Urothelium cell line (cell line): ENCODE measurements at places on chromosomes 11 and 22.

DNA sequence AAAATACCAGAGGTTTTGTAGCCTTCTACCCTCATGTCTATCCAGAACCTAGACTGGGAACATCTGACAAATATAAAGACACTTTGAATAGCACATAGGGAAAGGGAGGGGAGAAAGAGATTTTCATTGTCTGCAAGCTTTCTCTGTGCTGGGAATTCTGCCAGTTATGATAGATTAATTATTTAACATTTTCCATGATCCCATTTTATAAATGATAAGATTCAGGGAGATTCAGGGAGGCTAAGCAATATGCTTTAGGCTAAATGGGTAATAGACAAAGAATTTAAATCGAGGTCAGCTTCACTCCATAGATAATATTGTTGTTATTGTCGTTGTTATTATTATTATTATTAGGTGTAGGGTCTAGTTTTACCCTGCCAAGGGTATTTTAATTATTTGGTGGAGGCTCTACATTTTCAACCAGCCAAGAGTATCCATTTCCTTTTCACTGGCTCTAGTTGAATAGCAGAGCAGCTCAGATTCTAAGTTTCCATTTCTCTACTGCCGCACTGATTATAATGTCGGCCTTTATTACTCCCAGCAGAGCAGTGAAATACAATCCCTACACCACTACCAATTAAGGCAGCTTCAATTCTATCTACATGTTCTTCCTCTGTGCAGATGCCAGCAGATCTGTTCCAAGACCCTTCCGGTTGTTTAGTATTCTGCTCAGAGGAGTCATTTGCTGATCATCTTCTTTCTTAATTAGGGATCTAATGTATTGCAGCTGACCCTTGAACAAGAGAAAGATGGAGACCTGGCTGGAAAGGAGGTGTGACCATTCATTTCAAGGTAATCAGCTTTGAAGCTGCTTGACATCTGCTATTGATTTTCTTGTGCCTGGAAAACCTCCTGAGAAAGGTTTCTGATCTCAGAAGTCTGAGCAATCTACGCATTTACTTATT is 23.8 kb upstream of the SYN3 start:
- no peak for DNase-seq

GRCh38 chr11:61972112-61972671 is 4.8 kb upstream of the FTH1 start:
- DNase-seq: no peak

GRCh38 chr11:71484248-71485062 is 31.5 kb downstream of the NADSYN1 start:
- DNase-seq: no peak

GRCh38 chr11:7673724-7674434 is 579 bp upstream of the CYB5R2 start:
- no peak for DNase-seq

DNA sequence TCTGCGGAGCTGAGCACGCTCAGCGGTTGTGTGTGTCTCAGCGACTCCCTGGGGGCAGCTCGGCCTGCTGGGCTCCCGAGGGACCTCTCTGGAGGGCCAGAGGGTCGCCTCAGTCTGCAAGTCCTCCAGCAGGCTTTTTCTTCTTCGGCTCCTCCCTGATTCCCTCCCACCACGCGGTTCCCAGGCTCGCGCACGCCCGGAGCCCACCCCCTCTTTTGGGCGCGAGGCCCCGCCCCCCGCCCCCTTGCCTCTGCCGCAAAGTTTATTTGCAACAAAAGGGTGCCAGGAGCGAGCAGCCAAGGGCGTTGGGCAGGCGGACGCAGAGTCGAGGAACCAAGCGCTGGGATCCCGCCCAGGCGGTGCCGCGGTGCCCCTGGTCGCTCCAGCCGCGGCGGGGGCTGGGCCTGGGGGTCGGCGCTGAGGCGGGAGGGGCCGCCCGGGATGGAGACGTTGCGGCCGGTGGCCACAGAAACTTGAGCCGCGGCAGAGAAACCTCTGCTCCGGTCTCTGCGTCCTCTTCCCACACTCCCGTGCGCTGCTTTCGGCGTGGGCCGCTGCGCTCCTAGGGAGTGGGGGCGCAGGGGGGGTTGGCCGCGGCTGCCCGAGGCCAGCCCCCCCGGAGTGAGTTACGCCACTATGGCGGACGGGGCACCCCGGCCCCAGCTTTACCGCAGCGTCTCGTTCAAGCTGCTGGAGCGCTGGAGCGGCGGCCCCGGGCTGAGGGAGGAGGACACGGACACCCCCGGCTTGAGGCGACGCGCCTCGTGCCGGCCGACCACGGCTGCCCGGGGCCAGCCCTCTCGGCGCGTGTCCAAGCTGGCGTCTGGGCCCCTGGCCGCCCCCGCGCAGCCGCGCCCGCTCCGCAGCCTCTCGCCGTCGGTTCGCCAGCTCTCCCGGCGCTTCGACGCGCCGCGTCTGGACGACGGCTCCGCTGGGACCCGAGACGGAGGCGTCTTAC is at the start of gene ARHGEF17:
Gene ARHGEF17 (plus strand): TSS at position 274 of the 958 bp plus-strand sequence. CDS start 363 bp downstream, at position 637.
- DNase-seq: peak; percentile 82

GRCh38 chr22:28771195-28771791 is 1.2 kb upstream of the CCDC117 start:
- DNase-seq: no peak

DNA sequence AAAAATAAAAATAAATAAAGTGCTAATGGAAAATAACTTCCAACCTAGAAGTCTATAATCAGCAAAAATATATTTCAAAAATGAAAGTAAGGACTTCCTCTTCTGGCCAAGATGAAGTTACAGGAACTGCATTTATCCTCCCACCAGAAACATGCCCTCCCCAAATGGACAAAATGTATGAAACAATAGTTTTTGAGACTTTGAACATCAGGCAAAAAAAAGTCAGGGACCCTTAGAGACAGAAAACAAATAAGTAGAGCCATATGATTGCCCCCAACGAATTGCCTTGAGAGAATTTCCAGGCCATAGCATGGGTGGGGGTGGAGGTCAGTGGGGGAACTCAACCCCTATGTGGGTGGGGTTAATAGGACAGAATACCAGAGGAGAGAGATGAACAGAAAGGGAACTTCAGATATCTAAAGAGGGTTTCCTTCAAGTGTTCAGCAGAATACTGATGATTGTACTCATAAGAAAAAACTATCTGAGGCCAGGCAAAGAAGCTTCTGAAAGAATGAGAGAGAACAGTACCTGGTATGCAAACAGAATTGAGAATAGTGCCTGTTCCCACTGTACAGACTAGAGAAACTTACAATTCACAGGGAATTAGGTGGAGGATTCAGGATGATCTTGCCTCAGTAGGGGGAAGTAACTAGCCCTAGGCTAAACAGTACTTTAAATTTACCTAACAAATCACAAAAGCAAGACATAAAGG is 26.6 kb upstream of the IL10RA start:
- DNase-seq: no peak
